Cardiac muscle cell (in vitro differentiated cells and primary cell): ENCODE measurements at places on chromosomes 16 and 17. TPM values are rescaled to one million over a fixed set of nuclear protein-coding genes. Genes with fewer than 3 reads are reported as not detected.

DNA sequence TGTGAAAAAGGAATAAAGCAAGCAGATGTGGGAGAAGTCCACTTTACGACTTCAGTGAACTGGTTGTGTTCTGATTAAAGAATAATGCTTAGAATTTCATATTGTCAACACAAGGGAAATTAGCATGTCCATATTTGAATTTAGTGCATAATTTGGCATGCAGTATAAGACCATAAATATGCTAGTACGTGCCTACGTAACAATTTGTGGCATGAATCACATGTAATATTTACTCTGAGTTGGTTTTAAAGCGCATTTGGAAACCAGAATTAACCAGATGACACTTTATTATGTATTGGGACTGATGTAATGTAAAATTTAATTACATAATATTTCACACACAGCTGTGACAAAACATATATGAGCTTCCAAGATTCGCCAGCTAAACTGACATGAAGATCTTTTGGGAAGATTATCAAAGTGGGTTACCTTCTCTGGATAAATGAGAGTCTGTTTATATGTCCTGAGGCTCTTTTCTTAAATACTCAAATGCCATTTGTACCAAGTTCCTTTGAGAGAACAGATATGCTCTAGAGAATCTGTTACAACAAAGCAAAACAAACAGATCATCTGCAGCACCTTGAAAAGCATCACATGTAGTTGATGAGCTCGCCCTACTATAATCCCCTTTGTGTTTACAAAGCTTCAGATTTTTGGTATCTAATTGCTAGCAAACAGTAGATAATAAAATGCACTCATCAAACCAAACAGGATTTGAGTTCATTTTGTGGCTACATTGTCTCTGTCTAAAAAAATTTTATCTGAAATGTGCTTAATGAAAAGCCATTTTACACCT is 1468.6 kb downstream of the CDH11 start:
- DNase-seq, result no peak

DNA sequence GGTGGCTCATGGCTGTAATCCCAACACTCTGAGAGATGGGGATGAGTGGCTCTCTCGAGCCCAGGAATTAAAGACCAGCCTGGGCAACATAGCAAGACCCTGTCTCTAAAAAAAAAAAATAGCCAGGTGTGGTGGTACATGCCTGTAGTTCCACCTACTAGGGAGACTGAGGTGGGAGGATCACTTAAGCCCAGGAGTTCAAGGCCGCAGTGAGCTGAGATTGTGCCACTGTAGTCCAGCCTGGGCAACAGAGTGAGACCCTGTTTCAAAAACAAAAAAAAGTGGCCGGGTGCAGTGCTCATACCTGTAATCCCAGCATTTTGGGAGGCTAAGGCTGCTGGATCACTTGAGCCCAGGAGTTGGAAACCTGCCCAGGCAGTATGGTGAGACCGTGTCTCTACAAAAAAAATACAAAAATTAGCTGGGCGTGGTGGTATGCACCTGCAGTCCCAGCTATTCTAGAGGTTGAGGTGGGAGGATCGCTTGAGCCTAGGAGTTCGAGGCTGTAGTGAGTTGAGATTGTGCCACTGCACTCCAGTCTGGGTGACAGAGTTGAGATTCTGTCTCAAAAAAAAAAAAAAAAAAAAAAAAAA is 3.0 kb downstream of the C16orf54 start:
- no peak for DNase-seq

DNA sequence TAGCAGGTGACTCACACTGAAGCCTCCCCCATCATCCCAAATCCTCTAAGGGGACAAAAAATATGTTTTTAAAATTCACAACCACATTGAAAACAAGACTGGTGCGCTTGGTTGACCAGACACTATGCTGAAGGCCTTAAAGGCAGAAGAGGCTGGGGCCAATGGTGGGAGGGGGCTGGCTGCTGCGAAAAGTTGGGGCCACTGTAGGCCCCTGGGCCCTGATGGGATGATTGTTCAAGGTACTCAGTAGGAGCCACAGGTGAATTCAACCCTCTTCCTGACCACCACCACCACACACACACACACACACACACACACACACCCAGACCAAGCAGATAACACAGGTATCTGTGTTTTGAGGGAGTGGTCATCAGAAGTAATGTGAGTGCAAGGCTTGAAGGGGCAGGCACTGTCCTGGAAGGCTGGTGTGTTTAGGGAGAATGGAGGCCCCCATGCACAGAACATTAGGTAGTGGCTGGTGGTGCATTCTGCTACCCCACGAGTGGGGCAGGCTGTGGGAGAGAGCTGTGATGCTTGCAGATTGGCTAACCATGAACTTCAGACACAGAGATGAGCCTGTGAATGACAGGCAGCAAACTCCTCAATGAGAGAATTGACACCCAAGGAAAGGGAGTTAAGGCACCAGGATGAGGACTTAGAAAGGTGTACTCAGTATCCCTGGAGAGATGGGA is 55.0 kb downstream of the NT5M start:
- no peak for DNase-seq

DNA sequence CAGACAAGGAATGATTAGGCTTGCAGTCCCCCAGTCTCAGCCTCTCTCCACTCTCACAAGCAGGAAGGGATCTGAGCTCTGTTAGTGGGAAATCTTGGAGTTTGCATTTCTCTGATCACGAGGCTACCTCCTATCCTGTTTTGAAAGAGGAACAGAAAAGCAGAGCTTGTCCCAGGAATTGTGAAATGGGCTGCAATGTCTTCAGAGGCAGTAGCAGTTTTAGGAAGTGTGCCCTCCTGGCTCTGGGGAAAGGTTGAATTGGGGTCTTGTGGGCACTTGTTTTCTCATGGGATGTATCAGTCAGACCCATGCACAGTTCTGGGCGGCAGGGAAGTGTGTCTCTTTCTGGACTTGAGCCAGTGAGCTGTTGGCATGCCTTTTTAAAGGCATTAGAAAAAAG is 22.8 kb downstream of the NUP85 start:
- DNase-seq, result no peak

DNA sequence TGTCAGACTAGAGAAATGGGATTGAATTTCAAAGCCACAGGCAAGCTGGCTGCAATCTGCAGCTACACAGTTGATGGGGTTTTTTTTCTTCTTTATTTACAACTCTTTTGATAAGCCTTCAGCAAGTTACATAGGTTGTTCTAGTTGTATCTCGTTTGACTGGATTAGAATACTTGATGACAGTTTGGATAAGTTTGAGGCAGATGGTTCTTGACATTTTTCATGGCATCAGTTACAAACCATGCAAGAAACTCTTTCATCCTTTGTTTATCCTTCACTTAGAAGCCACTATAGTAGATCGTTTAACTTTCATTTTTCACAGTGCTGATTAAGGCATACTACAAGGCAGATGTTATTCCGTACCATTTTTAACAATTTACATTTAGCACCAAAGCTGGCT is 238.9 kb downstream of the TOX3 start:
- no peak for DNase-seq

- no peak for DNase-seq
These were observed 32.7 kb downstream of the TLE7 start for GRCh38 chr16:71409011-71409775.

DNA sequence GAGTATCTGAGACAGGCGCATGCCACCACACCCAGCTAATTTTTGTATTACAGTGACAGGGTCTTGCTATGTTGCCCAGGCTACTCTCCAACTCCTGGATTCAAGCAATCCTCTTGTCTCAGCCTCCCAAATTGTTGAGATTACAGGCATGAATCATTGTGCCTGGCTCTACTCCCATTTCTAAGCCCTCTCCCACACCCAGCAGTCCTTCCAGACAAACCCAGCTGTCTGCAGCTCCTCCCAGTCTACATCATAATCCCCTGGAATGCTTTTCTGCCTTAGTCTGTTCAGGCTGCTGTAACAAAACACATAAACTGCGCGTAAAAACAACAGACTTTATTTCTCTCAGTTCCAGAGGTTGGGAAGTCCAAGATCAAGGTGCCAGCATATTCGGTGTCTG is 144.5 kb downstream of the GRIN2A start:
- DNase-seq, result no peak

GRCh38 chr16:2925951-2926649 is 14.4 kb downstream of the FLYWCH1 start:
- DNase-seq, result no peak

- no peak for DNase-seq
These were observed 53.6 kb upstream of the SDK2 start for GRCh38 chr17:73697872-73698271.

DNA sequence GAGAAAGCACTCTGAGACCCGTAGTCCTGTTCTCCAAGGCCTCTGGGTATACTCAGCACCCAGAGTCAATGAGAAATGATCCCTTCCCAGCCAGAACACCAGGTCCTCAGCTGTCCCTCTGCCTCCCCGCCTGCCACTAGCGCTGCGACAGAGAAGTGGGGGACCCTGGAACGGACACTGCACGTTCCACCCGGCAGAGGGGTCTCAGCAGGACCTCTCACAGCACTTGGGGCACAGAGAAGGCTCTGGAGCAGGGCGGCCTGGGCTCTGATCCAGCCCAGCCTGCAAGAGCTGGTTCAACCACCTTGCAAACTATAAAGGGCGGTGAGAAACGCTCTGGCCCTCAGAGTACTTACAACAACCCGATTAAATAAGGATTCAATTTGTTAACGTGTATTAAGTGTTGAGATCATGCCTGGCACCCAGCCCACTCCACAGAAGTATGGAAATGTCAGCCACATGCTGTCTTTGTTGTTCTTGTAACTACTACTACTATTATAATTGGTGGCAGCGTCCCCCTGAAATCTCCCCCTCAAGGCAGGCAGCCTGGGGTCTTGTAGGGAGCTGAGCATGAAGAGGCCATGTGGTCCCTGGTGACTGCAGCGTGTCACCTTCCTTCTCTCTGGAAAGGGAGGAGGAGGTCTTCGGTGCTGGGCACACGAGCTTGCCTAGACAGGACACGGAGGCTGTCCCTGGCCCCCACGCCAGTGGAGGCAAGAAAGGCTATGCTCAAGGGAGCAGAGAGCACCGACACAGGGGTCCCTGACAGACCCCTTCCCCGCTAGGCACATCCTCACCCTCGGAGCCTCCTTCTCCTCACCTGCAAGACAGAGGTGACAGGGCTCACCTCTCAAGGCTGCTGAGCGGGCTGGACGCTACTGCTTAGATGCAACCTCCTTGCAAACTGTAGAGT is 2.4 kb downstream of the OSGIN1 start:
- DNase-seq, result no peak

DNA sequence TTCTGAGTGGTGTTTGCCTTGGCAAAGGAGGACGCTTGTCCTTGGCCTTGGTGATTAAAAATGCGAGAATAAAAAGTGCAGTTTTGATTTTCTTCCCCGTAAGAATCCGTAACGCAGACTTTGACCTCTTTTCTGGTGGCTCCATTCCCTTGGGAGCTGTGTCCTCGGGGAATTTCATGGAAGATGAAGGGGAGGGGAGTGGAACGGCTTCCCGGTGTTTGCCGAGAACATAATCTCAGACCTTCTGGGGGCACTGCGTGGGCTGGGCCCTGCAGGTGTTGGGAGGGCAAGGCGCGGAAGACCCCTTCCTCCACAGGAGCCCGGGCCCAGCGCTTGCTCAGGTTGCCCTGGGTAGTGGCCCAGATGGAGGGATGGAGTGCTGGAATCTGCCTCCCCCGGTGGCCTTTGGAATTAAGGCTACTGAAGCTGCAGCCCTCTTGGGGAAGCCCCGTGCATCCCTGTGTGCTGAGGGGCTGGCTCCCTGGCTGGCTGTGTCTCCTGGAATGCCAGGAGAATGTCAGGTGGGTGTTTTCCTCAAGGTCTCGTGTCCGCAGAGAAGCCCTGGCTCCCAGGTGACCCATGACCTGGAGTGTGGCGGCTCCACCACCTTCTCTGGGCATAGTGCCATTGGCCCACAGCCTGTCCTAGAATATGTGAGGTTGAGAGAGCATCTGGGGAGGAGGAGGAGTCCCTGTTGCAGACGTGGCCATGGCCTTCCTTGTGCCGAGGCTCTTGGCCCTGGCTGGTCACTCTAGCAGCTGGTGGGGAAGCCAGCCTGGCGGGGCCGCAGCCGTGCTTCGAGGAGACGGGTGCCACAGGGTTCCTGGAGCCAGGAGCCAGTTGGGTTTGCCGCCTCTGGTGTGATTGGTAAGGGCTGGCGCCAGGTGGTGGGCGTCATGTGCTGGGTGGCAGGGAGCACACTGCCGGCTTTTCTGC is 3.1 kb downstream of the BAIAP2 start:
- DNase-seq, result no peak

GRCh38 chr16:67457611-67458010 is 23.3 kb downstream of the ATP6V0D1 start:
- DNase-seq, result no peak

DNA sequence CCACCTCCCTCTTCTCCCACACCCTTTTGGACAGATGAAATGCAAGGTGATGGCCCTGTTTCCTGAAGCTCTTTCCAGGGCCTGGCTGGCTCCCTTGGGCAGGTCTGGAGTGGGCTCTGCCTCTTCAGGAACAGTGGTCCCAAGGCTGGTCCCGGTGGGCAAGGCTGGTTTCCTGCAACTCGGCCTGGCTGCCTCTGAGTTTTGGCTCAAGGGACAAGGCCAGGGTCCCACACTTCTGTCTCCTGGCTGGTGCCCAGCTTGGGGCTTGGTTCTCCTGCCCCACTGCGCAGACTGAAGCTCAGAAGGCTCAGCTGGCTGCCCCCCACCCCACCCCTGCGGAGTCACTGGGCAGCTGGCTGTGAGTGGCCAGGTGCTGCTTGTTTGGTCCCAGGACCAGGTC is 3.8 kb upstream of the ACTG1 start:
- peak; percentile 0 for DNase-seq

DNA sequence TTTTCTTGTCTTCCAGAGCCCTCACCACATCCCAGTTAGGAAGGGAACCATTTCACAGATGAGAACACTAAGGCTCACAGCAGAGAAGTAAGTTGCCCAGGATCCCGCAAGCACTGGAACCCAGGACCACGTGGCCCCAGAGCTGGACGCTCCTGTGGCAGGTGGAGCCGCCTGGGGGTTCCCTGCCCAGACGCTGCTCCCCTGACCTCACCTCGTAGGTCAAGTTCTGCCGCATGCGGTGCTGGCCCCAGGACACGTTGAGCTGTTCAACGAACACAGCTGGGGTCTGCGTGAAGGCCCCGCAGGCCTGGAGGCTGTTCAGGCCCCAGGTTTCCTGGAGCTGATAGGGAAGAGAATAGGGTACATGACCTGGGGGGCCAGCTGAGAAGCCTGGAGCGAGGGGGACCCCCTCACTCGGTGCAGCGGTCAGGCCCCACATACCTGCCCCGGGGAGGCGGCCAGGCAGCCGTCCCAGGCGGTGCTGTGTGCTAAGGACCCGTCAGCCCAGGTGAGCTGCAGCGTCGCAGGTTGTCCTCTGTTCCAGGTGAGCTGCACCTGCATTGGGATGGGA is 54.1 kb downstream of the RMI2 start:
- DNase-seq, result no peak

SKAP1 gene
- 0.65 TPM in 1 of 2 replicates, not detected in the other for polyA plus RNA-seq

ERI2 gene
- polyA plus RNA-seq, result 18.1 and 39.3 TPM in 2 replicates

P2RX1 gene
- polyA plus RNA-seq, result 1.8 and 3.6 TPM in 2 replicates

RHBDL1 gene
- 2.6 and 4.7 TPM in 2 replicates for polyA plus RNA-seq

RAD51C gene
- polyA plus RNA-seq, result 21.8 and 37.2 TPM in 2 replicates

TSNAXIP1 gene
- 1.7 and 3.0 TPM in 2 replicates for polyA plus RNA-seq

SIRT7 gene
- 13.3 and 16.7 TPM in 2 replicates for polyA plus RNA-seq

ALOX15 gene
- polyA plus RNA-seq, result 1.5 TPM in 1 of 2 replicates, not detected in the other

GALR2 gene
- polyA plus RNA-seq, result 0.55 TPM in 1 of 2 replicates, not detected in the other

DOC2B gene
- 0.21 and 0.85 TPM in 2 replicates for polyA plus RNA-seq
